ENCODE measurements at places on chromosomes 3 and 15. TPM values are rescaled to one million over a fixed set of nuclear protein-coding genes. Genes with fewer than 3 reads are reported as not detected.

The GP5 gene
- 0.23 TPM for total RNA-seq

The ZNF639 gene
- total RNA-seq = 34.3 TPM

The GASK1A gene
- not detected for total RNA-seq

DNA sequence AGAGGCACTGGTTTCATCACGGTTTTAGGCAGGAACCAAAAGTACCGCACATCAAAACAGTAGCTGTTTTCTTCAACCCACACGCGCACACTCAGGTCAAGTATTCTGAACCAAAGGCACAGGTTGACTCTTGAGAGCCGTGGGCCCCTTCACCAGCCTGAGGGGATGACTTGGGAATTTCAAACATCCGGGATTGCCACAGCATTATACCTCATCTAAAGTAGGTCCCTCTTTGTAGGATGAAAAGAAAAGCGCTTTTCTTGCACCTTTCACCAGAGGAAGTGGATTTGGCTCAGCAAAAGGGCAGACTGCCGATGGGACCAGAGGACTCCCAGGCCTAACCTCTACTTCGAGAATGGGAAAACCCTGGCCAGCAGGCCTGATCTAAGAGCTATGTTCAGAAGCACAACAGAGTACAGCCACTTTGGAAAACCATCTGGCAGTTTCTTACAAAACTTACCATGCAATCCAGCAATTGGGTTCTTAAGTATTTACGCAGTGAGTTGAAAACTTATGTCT is 88.2 kb upstream of the PROK2 start:
- H3K4me1 ChIP-seq = peaks cover 29% of the 10 kb centered on the region
- no peak for DNase-seq
- no peak overlapping the region for H3K27ac ChIP-seq
- peaks cover 19% of the 10 kb centered on the region for H3K27me3 ChIP-seq
- no peaks in the 10 kb centered on the region for H3K36me3 ChIP-seq
- no peak overlapping the region for H3K4me3 ChIP-seq

GRCh38 chr15:77732514-77733335 is 100.0 kb upstream of the LINGO1 start:
- H3K4me3 ChIP-seq = no peak overlapping the region
- no peak overlapping the region for H3K27ac ChIP-seq
- no peaks in the 10 kb centered on the region for H3K36me3 ChIP-seq
- no peaks in the 10 kb centered on the region for H3K4me1 ChIP-seq
- H3K27me3 ChIP-seq = no peaks in the 10 kb centered on the region

DNA sequence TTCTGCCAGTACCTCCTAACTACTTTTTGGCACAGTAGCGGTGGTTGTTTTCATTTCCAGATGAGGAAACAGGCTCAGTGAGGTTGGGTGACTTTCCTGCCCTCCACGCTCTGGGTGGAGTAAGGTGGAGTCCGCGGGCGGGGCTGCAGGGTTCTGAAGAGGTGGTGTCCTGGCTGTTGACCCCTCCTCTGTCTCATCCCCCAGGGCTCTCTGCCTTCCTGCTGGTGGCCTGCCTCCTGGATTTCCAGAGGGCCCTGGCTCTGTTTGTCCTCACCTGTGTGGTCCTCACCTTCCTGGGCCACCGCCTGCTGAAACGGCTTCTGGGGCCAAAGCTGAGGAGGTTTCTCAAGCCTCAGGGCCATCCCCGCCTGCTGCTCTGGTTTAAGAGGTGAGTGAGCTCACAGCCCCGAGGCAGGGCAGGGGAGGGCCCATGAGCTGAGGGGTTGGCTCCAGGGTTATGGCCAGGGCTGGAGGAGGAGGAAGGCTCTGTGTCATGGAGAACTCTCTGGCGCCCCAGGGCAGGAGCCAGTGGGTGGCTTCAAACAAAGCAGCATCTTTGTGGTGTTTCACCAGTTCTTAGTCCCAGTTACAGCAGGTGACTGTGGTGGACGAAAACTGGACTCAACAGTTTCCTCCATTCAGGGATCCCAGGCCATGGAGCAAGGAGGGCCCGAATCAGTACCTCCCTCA is 10.4 kb downstream of the SLC28A1 start:
- no peaks in the 10 kb centered on the region for H3K36me3 ChIP-seq
- H3K27me3 ChIP-seq = peaks cover 15% of the 10 kb centered on the region
- H3K4me1 ChIP-seq = no peaks in the 10 kb centered on the region
- no peak for DNase-seq
- H3K4me3 ChIP-seq = no peak overlapping the region

Measured in activated T-helper 2 cell treated with anti-CD3 and anti-CD28 coated beads, Interferon-gamma antibody, Interleukin-2, Interleukin-4, amounts not matched to agents 10 μg/mL and 5 μg/mL and 100 μg/mL, durations not matched to agents 14 hours and 24 hours and 36 hours (primary cell).